ENCODE measurements at places on chromosomes 5 and 9.

- no peak for DNase-seq
Measured at GRCh38 chr5:14432931-14433589, 148.5 kb upstream of the OTULINL start.

DNA sequence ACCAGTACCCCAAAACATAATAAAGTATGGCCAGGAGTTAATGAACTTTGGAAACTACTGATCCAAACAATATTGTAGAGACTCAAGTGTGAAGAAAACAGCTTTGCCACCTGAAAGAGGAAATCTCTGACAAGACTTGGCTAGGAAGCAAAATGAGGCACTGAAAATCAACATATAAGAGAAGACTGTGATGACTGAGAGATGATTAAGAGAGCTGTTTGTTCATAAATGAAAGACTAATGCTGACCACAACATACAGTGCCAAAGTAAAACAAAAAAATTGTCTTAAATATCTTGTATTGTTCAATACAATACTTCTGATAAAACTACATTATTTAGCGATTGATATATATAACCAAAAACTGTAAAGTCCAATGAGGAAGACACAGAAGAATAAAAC lies 7.2 kb downstream of the RC3H2 start:
- no peak for DNase-seq

DNA sequence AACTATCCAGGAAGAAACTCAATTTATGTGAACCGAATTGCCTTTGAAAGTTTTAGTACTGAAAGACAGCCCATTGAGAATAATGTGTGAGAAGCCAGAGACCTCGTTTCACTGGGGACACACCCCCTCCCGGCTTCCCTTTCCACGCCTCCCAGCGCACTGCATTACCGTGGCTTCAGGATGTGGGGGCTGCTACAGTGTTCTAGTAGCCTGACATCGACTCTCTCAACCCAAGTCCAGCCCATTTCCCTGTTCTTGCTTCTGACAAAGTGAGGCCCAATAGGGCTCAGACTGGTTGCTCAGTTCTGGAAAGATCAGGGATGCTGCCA lies 3.5 kb downstream of the PAX5 start:
- no peak for DNase-seq

DNA sequence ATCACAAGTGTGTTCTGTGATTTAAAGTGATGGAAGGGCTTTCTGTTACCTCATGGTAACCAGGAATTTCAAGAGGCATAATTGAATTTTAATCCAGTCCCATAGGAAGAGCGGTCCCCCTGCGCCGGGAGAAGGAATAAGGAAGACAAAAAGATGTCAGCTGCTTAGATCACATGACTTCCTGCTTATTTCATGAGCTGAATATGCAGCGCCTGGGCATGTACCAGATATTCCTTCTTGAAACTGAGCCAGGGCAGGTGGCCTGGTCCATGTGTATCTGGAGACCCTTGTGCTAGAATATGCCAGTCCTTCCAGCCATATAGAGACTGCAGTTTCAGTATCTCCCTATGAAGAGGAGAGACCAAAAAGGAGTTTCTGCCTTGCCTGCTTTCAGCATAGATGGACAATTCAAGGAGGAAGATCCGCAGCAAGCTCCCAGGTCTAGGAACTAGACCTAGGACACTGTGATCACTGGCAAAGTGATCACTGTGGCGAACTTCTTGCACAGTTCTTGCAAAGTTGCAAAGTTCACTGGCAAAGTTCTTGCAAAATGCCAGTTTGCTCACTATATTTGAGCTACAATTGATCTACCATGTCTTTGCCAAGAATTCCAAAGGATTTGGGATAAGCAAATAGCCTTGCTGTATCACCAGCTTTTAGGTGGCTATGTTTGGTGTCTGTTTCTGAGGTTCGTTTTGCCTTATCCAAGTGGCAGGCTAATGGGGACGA lies 102.9 kb upstream of the PHYKPL start:
- DNase-seq, result no peak

- DNase-seq, result no peak
Measured at GRCh38 chr9:1959371-1959770, 55.8 kb upstream of the SMARCA2 start.

- no peak for DNase-seq
Measured at GRCh38 chr5:67831048-67831447, 384.5 kb upstream of the PIK3R1 start.

DNA sequence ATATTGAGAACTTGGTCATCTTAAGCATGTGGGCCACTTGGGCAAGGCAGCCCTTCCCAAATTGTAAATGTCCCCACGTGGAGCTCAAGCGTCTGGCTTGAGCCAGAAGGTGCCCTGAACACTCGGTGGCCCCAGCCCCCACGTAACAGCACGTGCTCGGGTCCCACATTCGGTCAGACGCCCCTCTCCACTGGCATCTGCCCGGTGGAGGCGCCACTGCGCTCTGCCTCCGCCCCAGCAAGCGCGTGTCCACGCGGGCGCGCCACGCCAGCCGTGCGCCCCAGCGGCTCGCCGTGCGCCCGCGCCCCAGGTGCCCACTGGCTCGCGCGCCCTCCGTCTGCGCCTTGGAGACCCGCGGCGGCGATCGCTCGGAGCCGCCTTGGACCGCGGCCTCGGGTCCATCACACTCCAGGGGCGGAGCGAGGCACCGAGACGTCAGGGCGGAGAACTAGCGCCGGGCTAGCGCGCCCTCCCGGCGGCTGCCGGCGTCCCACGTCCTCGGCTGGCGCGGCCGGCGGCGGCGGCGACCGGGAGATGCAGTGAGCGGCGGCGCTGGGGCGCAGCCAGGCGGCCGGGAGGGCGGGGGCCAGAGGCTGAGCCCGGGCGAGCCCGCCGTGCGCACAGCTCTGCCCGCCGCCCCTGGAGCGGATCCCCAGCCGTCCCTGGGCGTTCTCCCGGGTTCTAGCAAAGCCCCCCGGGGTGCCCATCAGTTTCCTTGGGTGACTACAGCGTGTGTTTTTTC lies at the start of gene PALM2AKAP2:
Gene PALM2AKAP2, plus strand, starts transcription at position 488 of the 742 bp plus-strand sequence. CDS start 291 bp downstream, outside the sequence.
- peak; percentile 89 for DNase-seq

GRCh38 chr5:145824040-145824439 lies 11.1 kb downstream of the PRELID2 start:
- DNase-seq, result no peak

- no peak for DNase-seq
Measured at GRCh38 chr5:63070001-63070400, 491.4 kb downstream of the LRRC70 start.

GRCh38 chr5:116472274-116472673 lies 102.3 kb downstream of the SEMA6A start:
- no peak for DNase-seq

GRCh38 chr5:52024359-52024758 lies 641.1 kb downstream of the ISL1 start:
- DNase-seq, result no peak

DNA sequence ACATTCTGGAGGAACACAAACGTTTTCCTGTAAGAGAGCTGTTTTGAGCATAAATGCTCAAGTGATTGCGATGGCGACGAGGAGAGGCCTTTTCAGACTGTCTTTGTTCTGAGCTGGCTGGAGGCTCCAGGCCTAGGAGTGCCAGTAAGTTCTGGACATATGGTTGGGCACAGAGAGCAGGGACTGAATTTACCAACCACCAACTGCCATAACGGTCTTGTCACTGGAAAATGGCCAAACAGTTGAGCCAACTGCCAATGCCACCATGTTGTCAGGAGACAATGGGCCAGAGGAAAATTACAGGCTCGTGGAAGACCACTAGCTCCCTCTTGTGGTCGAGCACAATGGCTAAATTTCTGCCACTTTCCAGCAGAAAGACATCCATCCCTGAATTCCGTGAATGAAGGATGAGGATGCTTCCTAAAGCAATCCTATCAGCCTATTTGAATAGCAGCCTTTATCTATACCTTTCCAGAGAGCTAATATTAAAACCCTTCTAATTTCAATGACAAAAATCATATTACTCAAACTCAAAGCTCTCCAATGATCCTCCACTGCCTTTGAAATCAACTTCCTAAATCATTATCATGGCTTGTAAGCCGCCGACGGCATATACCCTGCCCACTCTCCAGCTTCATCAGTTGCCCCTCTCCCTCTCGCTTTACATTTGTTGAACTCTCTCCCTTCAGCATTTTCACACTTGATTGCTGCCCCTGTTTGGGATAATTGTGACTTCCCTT lies 66.9 kb upstream of the GLIS3 start:
- DNase-seq, result peak; percentile 81

- peak; percentile 29 for DNase-seq
Measured at GRCh38 chr5:113488645-113489184, 462 bp upstream of the MCC start.

DNA sequence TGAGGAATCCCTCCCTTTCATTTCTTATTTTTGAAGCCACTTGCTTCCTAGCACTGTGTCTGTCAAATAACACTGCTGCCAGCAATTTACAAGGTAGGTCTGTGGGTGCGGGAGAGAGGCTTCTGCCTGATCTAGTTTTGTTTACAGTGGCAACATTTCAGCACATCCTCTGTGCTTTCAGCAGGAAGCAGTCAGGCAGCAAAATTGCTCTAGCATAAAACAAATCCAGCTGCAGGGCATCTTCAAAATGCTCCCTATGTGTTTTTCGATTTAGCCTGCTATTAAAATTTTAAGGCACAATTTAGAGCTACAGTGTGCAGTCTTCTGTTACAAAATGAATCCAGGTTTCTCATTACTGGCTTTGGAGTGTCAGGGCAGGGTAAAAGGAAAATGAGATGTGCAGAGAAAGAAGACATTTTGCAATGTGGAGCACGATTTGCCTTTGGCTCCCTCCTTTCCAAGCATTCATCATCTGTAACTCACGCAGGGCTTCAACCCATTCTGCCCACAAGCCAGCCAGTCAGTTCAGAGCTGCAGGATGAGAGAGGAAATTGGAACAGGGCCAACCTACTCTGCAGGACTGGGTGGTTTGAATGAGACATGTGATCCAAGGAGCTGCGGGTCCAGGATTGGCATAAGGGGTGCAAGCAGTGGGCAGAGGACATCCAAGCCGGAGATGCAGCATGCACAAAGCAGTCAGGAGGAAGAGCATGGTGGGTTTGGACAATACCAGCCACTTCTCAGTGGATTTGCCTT lies 143.4 kb upstream of the APC start:
- peak; percentile 31 for DNase-seq

GRCh38 chr5:126339215-126339805 lies 83.9 kb upstream of the GRAMD2B start:
- DNase-seq, result peak; percentile 53

GRCh38 chr9:134811673-134812342 lies 68.8 kb upstream of the FCN2 start:
- no peak for DNase-seq

DNA sequence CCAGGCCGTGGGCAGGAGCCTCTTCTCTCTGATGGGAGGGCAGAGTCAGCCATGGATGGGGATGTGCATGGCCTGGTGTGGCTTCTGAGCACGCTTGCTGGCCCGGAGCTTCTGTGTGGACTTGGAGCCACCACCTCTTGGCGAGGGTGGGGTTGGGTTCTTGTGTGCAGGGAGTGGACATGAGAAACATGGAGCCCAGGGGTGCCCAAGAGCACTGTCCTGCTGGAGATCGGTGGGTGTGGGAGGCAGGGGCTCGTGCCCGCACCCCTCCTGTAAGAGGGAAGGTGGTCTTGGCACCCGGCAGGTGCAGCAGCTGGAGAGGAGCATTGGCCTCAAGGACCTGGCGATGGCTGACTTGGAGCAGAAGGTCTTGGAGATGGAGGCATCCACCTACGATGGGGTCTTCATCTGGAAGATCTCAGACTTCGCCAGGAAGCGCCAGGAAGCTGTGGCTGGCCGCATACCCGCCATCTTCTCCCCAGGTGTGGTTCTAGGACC lies 23.8 kb downstream of the FBXW5 start:
- no peak for DNase-seq

- DNase-seq, result no peak
Measured at GRCh38 chr5:139315056-139315615, 21.6 kb downstream of the MATR3 start.

DNA sequence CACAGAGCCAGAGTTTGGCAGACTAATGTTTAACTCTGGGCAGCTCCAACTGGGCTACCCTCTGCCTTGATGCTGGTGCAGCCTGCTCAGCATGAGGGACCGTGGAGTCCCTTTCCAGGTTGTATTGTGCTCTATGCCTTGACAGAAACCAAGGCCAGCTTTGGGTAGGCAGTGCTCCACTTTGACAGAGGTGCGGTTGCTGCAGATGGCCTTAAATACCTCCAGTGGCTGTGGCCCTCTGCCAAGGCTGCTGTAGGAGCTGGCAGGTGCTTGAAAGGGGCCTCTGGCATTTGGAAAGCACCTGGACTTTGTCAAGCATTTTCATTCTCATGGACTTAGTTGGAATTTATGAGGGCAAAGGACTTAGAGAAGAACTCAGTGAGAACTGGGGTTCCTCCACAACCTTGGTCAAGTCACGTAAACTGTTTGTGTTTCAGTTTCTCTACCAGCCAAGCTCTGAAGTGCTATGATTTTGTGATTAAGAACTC lies 249.7 kb upstream of the ZNF462 start:
- DNase-seq, result no peak

- no peak for DNase-seq
Measured at GRCh38 chr5:19626211-19626610, 361.8 kb downstream of the CDH18 start.

GRCh38 chr9:99114049-99114440 lies 9.1 kb downstream of the TGFBR1 start:
- DNase-seq, result no peak

DNA sequence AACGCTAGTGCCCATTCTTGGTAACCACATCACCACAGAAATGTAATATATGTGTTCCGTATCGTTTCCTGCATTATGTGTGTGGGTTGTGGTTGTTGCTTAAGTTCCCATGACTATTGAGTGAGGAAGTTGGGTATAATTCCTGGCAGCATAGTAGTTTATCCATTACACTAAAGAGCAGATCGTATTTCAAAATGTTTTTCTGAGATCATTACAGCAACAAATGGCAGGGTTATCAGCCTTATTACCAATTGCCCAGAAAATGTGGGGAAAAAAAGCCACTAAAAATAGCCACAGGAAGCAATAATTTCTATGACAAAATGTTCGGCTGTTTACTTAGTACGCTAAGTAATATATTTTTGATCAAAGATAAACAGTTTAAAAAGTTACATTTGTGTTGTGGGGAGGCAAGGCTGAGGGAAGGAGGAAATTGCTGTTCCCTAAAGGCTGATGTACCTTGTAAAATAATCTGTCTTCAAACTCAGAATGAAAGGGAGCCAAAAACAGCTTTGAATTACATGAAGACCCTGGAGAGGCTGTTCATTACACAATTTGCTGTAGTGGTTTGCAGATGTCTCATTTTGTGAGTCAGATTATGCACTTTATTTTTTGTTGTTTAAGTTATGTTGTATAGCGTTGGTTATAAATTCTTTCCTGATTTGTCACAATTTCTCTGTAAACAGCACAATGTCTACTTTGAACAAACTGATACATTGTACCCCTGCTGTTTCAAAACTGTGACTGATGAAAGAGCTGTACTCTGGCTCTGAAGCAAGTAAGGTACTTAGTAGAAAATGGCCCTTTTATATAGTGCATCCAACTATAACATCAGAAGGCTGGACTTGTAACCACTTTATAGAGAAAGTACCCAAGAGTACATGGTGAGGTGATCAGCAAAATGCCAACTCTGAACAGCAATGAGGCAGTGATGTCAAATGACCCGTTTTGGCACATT lies 1028.5 kb downstream of the NR2F1-AS1 start:
- DNase-seq, result peak; percentile 88

- peak; percentile 20 for DNase-seq
Measured at GRCh38 chr9:123568691-123569688, 213.0 kb downstream of the CRB2 start.
